CD4-positive, alpha-beta T cell treated with Interleukin-12 subunit alpha and Interleukin-12 subunit beta, for 1 hour (primary cell): ENCODE measurements at places on chromosomes 4 and X.

DNA sequence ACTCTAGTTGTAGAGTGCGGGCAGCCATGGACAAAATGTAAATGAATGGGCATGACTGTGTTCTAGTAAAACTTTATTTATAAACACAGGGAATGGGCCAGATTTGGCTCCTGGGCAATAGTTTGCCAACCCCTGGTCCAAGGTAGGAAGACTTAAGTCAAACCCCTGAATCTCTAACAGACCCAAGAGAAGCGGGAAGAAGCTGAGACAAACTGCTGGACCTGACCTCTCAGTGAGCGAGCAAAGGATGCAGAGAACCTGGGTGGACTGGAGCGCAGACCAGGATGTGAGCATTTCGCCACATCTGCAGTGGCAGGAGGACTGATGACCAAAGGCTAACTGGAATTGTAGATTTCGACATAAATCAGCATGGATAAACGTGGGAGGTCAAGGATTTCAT lies 201.6 kb downstream of the STIM2 start:
- DNase-seq = no peak

DNA sequence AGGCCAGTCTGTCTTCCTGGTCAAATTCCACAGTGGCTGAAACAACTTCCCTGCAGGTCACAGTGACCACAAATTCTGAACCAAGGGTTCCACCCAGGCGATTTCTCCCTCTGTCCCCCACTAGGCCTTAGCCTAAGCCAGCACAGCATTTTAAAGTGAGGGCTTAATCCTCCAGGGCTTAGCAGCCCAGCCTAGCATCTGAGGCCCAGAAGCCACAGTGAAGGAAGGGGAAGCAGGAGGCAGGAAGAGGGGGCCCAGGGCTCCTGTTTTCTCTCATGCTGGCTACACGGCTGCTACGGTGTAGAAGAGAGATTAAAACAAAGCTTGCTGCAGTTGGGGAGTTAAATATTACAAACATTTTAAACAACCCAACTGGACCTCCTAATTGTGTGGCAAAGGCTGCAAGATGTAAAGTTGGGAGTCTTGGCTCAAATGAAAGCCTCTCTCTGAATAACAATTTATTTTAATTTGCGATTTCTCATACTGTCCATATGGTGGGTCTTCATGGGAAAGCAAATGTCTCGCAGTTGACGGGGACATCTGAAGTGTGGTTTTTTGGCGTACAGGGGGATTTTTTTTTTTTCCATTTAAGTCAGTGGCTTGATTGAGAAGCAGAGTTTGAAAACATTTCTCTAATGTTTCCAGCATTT lies 170.8 kb upstream of the RAI2 start:
- DNase-seq = no peak

- DNase-seq = no peak
These were observed 123.5 kb downstream of the BCOR start for GRCh38 chrX:39974270-39974669.

GRCh38 chrX:154738011-154738738 lies 12.7 kb downstream of the GAB3 start:
- peak; percentile 31 for DNase-seq

GRCh38 chr4:1058198-1058996 lies 47.0 kb downstream of the FGFRL1 start:
- DNase-seq = no peak

DNA sequence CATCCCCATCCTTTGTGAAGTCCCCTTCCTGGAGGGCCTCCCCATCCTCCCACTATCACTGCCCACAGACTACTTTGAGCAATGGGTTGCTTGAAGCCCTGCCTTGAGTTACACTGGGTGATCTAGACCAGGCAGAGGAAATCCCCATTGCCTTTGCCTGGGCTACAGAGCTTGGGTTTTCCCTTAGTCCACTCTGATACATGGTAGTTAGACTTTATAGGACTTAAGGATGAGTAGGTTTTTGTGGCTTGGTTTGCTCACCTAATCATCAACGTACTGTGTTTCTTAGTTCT lies 56.6 kb downstream of the TMEM131L start:
- peak; percentile 63 for DNase-seq

DNA sequence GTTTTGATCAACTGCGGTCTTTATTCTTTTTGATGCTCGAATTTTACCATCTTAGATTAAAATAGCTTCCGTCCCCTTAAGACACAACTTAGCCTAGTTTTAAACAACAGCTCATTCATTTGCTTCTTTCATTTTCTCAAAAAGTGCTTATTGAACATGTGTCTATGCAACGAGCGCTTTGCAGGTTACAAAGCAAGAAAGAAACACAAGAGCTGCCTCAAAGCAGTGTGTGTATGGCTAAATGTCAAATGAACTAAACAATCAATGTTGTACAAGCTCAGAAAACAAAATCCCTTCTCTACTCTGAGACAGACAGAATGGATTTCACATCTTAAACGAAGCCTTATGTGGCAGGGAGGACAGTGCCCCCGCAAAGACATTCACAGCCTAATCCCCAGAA lies 61.0 kb downstream of the EVC2 start:
- no peak for DNase-seq

GRCh38 chrX:48818098-48818497 lies 8.2 kb upstream of the ERAS start:
- DNase-seq = no peak

DNA sequence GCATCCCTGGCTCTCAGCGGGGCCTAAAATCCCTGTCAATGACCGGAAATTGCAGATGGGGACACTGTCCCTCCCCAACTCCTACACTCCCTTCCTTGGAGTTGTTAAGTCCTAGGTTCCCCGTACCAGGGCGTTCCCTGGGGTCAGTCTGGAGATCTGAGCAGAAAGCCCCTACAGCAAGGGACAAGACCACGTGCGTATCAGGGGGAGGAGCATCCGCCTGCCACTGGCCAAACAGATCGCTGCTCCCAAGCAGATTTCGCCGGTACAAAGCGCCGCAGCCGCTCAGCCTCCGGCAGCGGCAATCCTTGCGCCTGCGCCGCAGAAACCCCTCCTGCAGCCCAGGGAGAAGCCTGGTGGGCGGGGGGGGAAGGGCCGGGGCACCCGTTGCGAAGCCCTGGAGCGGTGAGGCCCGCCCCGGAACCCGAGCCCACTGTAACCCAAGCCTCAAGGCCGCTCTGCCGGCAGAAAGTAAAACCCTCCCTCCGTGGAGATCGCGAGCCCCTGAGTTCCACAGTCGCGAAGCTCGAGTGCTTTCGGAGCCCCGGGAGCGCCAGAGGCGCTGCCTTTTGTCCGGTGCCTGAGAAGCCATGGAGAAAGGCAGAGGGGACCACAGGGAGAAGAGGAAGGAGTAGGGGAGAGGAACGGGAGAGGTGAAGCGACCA lies 2.7 kb downstream of the CRMP1 start:
- no peak for DNase-seq

GRCh38 chrX:136473663-136474062 lies 14.1 kb upstream of the BRS3 start:
- DNase-seq = no peak

DNA sequence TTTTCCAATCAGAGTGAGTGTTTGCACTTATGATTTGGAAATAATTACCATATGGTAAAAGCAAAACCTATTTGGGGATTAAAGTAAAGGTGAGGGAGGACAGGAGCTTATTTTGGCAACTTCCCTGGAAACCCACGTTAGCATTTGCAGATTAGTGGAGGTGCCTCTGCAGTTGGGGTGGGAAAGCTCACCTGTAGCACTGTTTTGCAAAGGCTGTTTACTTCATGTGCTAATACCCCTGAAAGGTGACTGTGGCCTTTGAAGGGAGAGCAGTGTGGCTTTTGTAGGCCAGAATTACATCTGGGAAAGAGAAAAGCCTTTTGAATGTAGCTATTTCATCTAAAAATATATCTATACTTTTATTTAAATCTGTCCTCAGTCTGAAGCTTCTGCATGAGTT lies 9.4 kb downstream of the SUPT20HL1 start:
- no peak for DNase-seq

DNA sequence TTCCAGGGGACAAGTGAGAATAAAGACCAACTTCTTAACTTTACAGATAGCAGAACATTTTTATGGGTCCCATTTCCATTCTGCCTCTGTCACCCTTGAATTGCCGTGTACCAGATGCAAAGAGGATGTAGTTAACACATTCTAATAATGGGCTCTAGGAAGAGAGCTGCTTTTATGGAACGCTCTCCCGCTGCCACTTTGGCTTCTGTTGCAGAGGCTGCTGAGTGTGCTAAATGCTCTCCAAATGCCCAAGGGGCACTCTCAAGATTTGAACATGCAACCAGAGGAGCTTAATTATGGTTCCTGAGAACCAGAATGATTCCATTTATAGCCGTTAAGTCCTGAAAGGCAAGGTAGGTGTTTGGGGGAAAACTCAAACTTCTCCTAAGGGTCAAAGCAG lies 28.1 kb upstream of the GPC3 start:
- no peak for DNase-seq

GRCh38 chr4:1463088-1463926 lies 57.1 kb upstream of the NKX1-1 start:
- DNase-seq = no peak

DNA sequence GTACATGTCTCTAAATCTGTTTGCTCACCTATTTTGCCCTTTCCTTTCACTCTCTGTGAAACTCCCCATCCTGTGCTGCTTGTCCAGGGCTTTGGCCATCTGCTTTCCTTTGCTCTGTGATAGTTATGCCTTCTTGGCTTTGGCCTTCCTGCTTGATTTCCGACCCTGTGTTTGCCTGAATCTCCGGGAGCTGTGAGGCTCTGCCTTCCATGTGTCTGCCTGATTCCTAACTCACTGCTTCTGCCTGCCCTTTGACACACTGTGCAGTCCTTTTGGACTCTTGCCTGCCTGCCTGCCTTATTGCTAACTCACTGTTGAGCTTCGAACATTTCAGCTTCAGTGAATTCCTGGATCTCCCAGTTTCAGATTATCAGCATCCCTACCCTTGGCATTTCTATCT lies 143.1 kb downstream of the C4orf33 start:
- no peak for DNase-seq

DNA sequence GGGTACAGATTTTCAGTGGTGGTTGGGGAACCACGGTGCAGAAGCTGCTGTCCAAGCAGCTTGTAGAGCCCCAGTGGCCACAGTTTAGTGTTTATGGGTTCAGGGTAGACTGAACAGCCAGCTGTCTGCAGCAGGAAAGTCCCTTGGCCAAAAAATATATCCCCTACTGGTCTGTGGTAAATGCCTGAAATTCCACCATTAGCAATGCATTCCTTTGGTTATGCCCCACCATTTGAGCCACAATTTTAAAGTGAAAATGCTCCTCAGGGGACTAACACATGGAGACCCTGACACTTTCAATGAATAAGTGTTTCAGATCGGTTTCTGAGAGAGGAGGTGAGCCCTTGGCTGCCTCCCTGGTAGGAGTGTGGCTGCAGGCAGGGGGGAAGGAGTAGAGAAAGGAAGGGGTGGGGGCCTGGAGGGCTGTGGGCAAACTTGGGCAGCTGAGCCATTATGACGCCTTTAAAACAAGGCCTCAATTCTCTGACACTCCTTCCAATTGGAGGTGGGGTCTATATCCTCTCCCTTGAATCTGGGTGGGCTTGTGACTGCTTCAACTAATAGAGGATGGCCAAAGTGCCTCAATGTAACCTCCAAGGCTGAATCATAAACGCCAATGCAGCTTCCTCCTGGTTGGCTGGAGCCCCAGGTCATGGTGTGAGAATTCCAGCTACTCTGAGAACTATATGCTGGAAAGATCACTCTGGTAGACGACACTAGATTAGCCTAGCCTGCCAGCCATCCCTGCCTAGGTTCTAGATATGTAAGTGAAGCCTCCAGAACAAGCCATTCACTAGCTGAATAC lies 75.8 kb upstream of the ATP6AP2 start:
- DNase-seq = no peak

DNA sequence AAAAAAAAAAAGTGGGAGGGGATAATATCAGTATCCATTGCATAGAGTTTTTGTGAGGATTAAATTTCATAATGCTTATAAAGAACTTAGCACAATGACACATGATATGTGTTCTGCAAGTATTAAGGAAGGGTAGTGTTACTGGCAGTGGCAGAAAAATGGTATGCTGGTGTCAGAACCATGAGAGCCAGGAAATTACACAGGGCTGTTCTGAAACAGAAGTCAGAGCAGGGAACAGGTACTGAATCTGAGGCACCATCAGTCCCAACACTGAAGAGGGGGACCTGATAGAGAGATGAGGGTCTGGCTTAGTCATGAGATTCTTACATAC lies 601.1 kb upstream of the GRIA3 start:
- no peak for DNase-seq

DNA sequence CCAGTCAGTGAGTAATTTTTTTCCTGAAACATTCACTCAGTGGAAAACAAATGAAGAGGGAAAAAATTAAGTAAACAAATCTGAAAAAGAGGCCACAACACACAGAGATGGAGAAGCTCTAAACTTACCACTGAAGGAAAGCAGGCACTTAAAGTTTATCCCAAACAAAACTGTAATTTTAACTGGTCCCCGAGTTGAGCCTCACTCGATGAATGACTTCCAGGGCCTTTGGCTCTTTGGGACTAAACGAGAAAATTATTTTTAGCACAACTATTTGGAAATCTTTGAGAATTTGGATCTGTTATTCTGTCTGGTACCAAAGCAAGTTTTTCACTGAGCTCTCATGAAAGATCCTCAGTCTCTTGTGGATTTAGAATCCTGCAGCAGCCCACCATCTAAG lies at the start of gene C1QTNF7:
TSS of gene C1QTNF7 (plus strand) at position 333 of the 400 bp plus-strand sequence. CDS start 7,711 bp downstream, outside the sequence.
- DNase-seq = no peak

DNA sequence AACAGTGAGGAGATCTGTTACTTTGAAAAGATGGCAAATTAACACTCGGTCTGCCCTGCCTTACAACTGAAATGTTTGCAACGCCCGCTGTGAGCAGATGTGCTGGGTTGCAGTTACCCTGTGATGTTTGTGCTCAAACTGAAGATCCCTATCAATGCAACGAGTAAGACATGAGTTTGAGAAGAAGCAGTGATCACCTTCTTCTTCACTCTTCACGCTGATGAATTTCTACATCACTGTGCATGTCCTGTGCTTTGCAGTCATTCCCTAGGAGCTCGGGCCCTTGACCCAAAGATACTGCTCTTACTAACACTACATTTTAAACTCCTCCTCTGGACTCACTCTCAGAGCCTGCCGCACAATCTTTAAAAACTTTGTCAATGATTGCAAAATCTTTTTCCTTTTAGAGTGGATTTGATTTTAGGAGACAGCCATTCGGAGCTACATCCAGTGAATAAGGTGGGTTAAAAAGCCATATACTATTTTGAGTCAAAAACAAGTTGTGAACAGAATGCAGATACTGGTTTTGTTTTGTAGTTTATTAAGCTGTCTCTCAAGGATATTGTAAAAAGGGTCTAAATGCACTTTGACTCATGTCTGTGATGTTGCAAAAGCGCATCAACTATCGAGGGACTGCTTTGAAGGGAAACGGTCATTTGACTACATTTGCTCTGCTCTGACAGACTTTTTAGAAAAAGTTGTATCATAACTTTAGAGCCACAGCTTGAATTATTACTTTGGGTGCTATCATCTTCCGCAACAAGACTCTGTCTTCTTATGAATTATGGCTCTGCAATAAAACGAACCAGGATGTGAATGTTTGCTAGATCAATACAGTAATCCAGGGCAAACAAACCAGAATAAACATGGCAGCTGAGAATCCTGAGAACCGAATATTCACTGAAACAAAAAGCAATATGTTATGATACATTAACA lies 5.7 kb upstream of the RHOH start:
- no peak for DNase-seq

DNA sequence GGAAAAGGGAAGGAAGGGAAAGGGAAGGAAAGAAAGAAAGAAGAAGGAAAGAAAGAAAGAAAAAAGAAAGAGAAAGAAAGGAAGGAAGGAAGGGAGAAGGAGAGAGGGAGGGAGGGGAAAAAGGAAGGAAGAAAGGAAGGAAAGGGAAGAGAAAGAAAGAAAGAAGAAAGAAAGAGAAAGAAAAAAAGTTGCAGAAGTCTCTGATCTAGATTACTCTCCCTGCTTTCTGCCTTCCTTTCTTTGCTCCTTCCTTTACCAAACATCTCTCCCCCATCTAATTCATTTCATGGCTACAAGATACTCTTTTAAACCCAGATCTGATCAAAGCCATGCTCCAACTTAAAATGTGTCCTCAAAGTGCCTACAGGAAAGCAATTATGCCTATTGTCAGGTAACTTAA lies 148.6 kb downstream of the KIT start:
- DNase-seq = no peak
